ENCODE measurements at places on chromosomes 13 and 19. TPM values are rescaled to one million over a fixed set of nuclear protein-coding genes. Genes with fewer than 3 reads are reported as not detected.

PRX gene
- 2.4 TPM for total RNA-seq

DNA sequence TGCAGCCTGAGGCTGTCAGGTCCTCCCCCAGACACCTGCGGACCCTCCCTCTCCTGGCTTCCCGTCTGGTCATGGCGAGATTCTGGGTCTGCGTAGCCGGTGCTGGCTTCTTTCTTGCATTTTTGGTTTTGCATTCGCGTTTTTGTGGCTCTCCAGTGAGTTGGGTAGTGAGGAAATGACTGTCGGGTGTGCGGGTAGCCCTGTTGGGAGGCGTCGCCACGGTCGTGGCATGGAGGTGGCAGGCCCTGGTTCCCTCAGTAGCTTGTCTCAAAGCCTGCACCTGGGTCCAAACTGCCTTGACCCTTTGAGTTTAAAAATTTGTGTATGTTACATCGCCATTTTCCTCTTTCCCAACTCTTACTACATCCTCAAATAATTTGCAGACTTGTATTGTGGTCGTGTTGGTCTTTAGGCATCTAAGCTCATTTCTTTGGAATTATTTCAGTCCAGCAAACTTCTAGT is 344 bp downstream of the NHLRC3 start:
- no peak for DNase-seq

- DNase-seq = no peak
Observed at GRCh38 chr19:36081385-36081784, 26.7 kb downstream of the WDR62 start.

DNA sequence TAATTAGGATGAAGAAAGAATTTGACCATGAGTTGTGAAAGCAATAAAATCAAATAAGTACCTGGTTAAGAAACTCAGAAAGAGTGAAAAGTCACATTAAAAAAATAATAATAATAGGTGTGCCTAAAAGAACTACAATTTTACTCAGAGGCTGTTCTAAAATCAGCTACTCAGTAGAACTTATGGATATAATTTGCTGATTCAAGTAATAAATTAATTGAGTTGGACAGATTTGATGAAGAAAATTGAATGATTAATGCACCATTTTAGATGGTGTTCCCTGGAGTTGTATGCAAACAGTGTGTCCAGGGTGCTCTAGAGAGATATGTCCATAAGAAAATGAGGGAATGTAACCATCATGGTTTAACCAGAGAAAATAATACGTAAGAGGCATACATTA is 2852.5 kb downstream of the PCDH9 start:
- no peak for DNase-seq

- DNase-seq = no peak
Observed at GRCh38 chr13:109224033-109224432, 562.4 kb downstream of the IRS2 start.

DNA sequence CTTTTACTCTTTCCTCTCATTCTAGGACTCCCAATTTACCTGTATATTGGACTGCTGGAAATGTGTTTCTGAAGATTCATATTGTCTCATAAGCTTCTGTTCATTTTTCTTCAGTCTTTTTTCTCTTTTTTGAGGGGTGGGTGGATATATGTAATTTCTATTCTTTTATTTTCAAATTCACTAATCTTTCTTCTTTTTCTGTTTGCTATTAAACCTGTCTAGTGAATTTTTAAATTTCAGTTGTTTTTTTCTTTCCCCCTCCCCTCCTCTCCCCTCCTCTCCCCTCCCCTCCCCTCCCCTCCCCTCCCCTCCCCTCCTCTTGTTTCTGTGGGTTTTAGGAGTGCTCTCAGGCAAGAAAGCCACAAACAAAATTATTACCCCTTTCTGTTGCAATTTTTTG is 16.9 kb upstream of the ZNF527 start:
- no peak for DNase-seq

GRCh38 chr13:106756446-106756845 is 188.5 kb upstream of the ARGLU1 start:
- no peak for DNase-seq

- no peak for DNase-seq
Observed at GRCh38 chr13:72221276-72221962, 354.4 kb upstream of the DACH1 start.

Measured in glomerular endothelial cell (primary cell).